SHP77 (cell line): ENCODE measurements at places on chromosomes 1 and 21.

DNA sequence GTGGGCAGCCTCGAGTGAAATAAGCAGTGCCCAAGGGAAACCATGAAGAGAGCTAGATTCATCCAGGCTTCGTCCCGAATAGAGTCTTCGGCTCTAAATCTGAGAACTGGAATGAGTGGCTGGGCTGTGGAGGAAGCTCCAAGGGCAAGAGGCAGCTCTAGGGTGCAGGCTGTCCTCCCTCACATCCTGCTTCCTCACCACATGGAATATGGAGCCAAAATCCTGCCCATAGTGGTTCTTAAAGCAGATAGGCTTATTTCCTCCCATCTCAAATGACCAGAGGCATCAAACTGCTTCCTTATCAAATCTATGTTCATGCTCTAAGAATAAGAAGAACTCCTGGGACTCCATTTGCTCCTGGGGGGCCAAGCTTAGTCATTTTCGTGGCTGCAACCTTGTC is 2.5 kb downstream of the IL24 start:
- no peak for DNase-seq

DNA sequence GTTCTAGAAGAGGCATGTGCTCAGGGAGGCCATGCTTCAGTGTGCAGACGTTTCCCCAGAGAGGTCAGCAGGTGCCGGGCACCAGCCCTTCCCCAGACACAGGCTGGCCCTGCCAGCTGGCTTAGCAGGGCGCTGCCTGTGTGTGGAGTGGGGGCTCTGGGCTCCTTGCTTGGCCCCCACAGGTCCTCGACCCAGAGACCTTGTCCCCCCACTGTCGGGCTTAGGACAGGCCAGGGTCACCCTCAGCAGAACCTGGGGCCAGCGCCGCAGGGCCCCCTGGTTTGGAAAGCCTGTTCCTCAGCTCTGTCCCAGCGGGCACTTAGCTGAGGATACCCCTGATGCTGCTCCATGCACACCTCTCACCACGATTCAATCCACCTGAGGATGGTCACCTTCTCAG is 172.3 kb upstream of the ARHGEF16 start:
- no peak for DNase-seq

DNA sequence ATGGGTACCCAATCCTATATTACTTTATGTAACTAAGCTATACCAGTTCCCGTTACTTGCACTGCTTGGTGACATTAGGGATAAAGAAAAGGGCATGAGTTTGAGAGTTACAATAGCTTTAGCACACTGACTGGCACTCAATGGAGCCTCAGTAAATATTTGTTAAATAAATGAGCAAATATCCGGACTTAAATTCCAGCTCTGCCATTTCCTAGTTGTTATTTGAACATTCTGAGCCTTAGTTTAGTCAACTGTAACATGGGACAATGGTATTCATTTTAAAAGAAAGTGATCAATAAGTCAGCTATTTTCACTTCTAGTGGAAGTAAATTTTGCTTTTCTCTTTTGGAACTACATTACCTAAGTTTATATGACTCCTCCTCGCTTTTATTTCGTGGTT is 198.7 kb downstream of the ZC3H11B start:
- DNase-seq, result no peak

- DNase-seq, result no peak
Measured at GRCh38 chr1:109880971-109881894, 29.4 kb upstream of the CSF1 start.

GRCh38 chr1:167423684-167424619 is 94.4 kb downstream of the CD247 start:
- DNase-seq, result no peak

DNA sequence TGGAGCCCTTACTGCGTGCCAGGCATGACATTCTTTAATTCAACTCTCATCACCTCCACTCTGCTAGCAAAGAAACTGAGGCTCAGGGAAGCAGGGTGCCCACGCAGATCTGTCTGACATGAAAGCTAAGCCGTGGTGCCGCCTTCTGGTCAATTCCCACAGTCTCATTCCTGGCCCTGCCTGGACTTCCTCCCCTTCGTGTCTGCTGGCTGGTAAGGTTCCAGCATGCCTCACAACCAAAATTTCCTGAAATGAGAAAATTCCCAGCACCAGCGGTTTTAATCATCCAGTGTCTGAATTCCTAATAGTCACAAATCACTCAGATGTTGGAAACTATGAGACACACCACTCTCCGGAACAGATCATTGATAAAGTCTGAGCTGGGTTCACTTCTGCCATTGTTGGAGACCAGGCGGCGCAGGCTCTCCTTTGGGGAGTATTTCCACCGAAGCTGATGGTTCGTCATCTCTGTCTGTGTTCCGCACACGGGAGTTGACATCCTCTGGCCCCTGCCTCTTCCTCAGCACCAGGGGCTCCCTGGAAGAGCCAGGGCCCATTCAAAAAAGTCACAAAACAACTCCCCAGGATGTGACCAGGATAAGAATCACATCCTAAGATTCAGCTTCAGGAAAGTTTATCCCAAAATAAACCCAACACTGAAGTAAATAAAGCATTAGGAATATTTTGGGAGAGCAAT is 167.7 kb downstream of the PLPP3 start:
- DNase-seq, result no peak

DNA sequence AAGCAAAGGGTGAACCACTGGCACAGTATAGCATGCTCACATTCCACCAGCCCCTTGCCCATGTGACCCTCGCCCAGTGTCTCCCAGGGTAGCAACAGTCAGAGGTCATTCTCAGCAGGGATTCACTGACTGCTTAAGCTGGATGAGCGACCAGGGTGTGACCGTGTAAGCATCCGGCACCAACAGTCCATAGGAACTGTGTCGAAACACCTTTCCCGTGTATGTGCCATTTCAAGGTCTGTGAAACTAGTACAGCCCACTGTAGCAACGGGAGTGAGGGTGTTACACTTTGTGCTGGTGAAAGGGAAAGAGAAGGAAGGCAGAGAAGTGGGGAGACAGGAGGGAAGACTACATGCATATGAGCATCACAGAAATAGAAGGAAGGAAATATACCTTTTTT is 10.8 kb downstream of the PIK3C2B start:
- no peak for DNase-seq

GRCh38 chr1:188228623-188229022 is 1399.9 kb downstream of the PLA2G4A start:
- DNase-seq, result no peak

GRCh38 chr1:54163051-54163450 is 10.3 kb upstream of the CDCP2 start:
- no peak for DNase-seq

DNA sequence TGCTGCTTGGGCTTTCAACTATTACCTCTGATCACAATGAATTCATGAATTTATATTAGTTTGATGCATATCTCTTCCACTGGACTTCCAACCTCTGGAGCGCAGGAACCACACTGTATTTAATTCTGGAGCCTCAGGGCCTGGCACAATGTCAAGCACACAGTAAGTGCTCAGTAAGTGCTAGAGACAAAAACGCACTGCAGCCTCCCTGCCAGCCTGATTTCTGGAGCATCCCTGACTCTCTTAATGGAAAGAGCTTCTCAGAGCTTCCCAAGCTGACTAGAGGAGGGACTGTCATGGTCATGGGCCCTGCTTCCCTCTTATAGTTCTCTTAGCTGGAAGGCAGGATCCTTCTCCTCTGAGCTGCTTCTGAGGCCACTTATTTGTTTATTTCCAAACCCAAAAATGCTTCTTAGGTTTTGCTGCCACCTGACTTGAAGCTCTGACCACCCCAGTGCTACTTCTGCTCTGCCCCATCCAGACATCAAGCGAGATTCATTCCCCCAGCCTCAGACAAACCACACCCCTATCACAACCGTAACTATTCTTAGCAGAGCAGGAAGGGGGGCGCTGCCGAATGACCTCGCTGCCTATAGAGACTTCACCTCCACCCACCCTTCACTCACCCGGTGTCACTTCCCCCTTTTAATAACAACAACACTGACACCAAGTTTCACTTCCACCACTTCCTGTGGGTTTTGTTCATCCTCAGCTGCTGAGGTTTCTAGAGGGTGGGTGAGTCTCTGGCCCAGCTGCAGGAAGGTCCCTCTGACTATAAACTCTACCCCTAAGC is 33.6 kb downstream of the NUAK2 start:
- DNase-seq, result no peak
